ENCODE measurements at places on chromosomes 6 and 20.

- DNase-seq, result no peak
These were observed 312.6 kb upstream of the CITED2 start for GRCh38 chr6:139687055-139687454.

DNA sequence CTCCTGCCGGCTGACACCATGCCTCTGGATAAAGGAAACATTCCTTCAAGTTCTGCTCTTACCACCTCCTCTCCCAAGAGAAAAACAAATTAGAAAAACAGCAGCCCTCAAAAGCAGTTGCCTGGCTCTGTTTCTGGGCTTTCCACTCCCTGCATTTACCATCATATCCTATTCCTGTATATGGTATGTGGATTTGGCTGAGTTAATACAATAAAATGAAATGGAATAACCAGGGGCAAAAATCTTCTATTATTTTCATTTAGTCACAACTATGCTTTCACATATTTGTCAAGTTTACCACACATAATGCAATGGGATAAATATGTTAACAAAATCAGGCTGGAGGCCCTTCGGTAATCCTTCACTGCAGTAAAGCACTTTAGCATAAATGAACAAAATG is 34.3 kb downstream of the COL12A1 start:
- DNase-seq, result no peak

DNA sequence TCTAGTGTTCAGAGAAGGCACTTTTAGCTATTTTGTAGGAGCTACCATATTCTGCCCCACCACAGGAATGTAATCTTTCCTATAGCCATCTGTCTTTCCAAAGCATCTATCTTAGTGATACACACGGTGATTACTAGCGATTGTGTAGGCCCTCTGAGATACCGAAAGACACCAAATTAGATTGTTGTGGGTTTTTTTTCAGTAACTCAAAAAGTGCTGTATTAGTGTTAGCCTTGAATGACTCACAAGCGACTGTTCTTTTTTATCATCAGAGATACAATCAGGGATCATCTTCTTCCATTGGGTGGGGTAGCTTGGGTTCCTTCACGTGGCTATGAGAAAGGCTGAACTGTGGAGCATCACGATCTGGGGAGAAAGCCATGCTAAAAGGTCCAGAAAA is 160.2 kb downstream of the MTFR2 start:
- DNase-seq, result no peak

DNA sequence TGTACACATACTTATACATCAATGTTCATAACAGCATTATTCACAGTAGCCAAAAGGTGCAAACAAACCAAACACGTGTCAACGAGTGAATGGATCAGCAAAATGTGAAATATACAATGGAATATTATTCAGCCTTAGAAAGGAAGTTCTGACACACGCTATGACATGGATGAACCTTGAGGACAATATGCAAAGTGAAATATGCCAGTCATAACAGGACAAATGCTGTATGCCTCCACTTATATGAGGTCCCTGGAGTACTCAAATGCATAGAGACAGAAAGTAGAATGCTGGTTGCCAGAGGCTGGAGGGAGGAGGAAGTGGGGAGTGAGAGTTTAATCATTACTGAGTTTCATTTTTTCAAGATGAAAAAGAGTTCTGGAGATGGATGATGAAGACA is 37.8 kb upstream of the IGF2R start:
- DNase-seq, result no peak

- DNase-seq, result no peak
These were observed 137.4 kb upstream of the AFDN start for GRCh38 chr6:167689278-167689677.

GRCh38 chr6:128251445-128252340 is 268.7 kb downstream of the PTPRK start:
- no peak for DNase-seq

DNA sequence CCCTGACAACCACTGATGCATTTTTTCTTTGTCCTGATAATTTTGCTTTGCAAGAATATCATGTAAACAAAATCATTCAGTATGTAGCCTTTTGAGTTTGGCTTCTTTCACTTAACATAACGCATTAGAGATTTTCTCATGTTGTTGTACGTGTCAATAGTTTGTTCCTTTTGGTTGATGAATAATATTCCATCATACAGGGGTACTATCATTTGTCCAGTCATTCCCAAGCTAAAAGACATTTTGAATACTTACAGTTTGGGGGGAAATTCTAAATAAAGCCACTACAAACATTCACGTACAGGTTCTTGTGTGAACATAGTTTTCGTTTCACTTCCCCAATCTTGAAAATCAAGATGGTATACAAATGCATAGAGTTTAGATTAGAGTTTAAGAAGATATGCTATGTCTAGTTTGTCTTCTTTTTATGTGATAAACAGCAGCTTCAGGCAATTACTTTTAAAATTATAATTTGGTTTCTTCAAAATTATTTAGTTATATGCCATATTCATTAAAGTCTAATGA is 5.2 kb downstream of the HAO1 start:
- DNase-seq, result no peak

DNA sequence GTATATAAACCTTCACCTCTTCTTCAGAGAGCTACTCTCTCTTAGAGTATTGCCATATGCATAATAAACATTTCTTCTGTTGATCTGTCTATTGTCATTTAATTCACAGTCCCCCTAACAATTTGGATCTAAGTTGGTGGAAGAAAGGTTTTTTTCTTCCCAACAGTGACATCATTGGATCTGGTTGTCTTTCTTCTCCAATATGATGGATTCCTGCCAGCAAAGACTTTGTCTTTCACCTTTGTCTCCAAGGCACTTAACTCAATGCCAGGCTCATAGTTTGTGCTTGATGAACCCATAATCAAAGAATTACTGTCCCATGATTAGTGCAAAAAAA is 39.6 kb downstream of the ABHD12 start:
- no peak for DNase-seq

- DNase-seq, result no peak
These were observed 52.9 kb upstream of the FNDC1 start for GRCh38 chr6:159116343-159116742.

GRCh38 chr6:36566418-36566905 is 19.2 kb upstream of the STK38 start:
- DNase-seq, result no peak

- DNase-seq, result no peak
These were observed 1.1 kb upstream of the TBC1D32 start for GRCh38 chr6:121335087-121336008.

DNA sequence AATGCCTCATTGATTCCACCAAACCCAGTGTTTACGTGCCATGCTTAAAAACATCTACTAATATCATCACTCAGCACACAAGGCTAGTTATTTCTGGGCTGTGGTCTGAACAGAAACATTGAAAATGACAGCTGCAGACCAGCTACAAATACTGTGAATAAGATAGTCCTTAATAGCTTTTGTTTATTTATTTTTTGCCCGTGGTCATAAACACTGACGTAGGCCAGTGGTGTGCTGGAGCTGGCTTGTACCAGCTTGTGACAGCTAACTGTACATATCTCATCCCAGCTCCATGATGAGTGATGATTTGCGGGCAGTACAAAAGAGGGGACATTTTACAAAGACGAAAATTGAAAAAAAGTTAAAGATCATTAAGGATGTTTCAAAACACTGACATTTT is 1057.0 kb downstream of the EPHA7 start:
- no peak for DNase-seq

DNA sequence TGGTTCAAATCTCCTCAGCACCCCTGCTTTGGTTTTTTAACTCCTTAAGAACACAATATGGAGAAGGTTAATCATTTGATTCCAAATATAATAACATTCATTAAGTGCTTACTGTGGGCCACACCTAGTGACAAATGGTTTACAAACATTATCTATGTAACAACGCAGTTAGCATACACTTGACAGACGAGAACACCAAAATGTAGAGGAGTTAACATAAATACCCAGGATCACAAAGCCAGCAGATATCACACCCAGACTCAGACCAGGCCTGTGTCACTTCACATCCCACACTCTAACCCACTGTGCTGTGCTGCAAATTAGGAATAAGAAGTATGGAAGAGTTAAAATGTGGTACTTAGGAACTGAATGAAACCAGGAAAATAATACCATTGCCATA is 82.9 kb downstream of the AGPAT4 start:
- DNase-seq, result no peak

DNA sequence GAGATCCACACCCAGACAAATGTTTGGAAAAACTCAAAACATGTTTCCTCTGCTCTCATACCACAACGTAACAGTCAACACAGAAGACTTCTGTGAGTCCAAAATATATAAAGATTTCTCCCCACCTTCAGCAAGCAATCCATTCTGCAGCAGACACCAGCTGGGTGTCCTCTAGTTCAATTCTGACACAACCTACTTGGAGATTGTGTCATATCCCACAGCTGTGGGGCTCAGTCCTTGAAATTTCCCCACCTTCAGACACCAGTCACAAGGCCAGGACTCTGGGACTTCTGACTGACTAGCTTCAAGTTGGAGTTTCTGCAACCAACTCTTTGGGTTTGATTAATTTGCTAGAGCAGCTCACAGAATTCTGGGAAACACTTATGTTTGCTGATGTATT is 244.8 kb upstream of the CDYL start:
- no peak for DNase-seq

- no peak for DNase-seq
These were observed 84.3 kb downstream of the ZHX3 start for GRCh38 chr20:41232973-41233926.

GRCh38 chr20:25258476-25258805 is 10.6 kb downstream of the PYGB start:
- no peak for DNase-seq

All from NCI-H187 treated with DMSO at 0.1 percent for 48 hours (cell line).